Activated T-cell treated with anti-CD3 and anti-CD28 coated beads, Interleukin-2, amount 50 U/mL, for 72 hours (primary cell): ENCODE measurements at places on chromosomes 5 and 9. TPM values are rescaled to one million over a fixed set of nuclear protein-coding genes. Genes with fewer than 3 reads are reported as not detected.

GRCh38 chr9:137620048-137620405 is 1.2 kb downstream of the EHMT1 start:
- no peaks in the 10 kb centered on the region for H3K27me3 ChIP-seq
- no peak for DNase-seq
- H3K27ac ChIP-seq: peak overlapping the region; percentile 84
- H3K4me3 ChIP-seq: peak overlapping the region; percentile 87
- peaks cover 52% of the 10 kb centered on the region for H3K4me1 ChIP-seq
- no peaks in the 10 kb centered on the region for H3K36me3 ChIP-seq

DNA sequence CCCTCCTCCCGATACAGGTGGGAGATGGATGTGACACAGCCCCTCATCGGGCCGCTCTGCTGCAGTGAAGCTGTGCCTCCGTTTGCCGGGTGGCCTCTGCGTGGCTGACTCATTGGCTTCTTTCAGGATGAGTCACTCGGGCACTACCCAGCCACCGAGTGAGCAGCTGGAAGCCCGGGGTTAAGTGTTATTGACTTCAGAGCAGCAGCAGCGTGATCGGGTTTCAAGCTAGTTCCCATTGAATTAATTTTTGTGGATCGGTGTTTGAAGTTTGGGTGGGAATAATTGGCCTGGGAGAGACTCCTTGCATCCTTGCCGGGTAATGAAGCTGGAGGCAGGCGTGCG is 266.4 kb upstream of the IRX4 start:
- peaks cover 6% of the 10 kb centered on the region for H3K27me3 ChIP-seq
- no peak overlapping the region for H3K27ac ChIP-seq
- DNase-seq: peak; percentile 43
- H3K4me3 ChIP-seq: no peak overlapping the region
- peaks cover 8% of the 10 kb centered on the region for H3K4me1 ChIP-seq

DNA sequence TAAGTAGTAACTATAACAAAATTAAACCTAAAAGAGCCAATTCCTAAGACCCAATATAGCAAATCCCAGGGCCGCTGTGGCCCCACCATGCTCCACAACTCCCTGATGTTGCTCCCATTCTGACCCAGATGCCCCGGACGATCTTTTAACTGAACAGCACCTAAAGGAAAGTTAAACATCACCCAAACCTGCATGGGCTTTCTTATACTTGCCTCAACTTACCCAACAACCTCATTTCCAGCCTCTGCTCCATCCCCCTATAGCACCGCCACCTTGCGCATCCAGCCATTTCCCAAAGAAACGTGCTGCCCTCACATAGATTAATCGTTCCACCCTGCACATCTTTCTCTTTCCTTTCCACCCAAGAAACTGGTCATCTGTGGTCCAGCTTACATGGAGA is 54.6 kb downstream of the ZNF354C start:
- no peak for DNase-seq
- no peak overlapping the region for H3K4me3 ChIP-seq
- no peak overlapping the region for H3K27ac ChIP-seq
- no peaks in the 10 kb centered on the region for H3K36me3 ChIP-seq

- H3K27ac ChIP-seq: no peak overlapping the region
- no peak for DNase-seq
- H3K4me3 ChIP-seq: no peak overlapping the region
- no peaks in the 10 kb centered on the region for H3K36me3 ChIP-seq
- H3K4me1 ChIP-seq: no peaks in the 10 kb centered on the region
Measured at GRCh38 chr5:121596882-121597281, 254.8 kb upstream of the FTMT start.

Gene PCDHGB7
- not detected for total RNA-seq

GRCh38 chr5:83740741-83741140 is 20.1 kb upstream of the HAPLN1 start:
- H3K27ac ChIP-seq: no peak overlapping the region
- no peaks in the 10 kb centered on the region for H3K27me3 ChIP-seq
- H3K4me1 ChIP-seq: no peaks in the 10 kb centered on the region
- no peak for DNase-seq
- no peaks in the 10 kb centered on the region for H3K36me3 ChIP-seq
- no peak overlapping the region for H3K4me3 ChIP-seq
